SK-N-DZ (cell line): ENCODE measurements at places on chromosomes 1 and 21.

GRCh38 chr1:229192853-229193252 lies 78.1 kb upstream of the RAB4A start:
- no peak for DNase-seq

GRCh38 chr1:30984991-30985503 lies 76.5 kb upstream of the SDC3 start:
- DNase-seq, result no peak

DNA sequence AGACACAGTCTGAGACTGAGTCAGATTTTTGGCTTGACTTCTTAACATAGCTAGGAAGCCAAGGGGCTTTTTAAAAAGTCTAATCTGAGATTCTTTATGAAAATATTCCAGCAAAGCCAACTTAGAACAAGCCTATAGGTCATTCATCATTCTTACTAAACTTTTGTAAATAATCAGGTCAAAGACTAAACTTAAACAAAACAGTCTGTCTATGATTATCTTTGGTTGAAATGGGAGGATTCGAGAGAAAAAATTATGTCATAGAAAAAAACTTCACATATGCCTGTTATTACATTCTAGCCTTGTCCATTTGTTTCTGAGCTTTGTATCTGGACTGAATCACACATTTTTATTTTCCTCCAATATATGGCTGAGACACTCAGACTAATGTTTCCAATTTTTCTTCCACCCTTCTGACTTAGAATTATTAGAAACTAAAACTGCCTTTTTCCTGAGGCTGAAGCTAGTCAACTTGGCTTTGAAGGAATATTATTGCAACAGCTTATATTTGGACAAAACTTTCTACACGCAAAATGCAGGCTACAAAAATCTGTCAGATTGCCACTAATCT lies 83.3 kb downstream of the ETS2 start:
- DNase-seq, result no peak

GRCh38 chr1:227318016-227318852 lies at the start of gene CDC42BPA:
Gene CDC42BPA, minus strand, starts transcription at chr1:227318492. Its CDS starts 1,310 bp downstream, at chr1:227317182.
- peak; percentile 84 for DNase-seq

- no peak for DNase-seq
Observed at GRCh38 chr1:178371933-178372388, 124.8 kb downstream of the CLEC20A start.

- DNase-seq, result no peak
Observed at GRCh38 chr1:228342627-228343190, 63.9 kb downstream of the TRIM11 start.

GRCh38 chr1:18575620-18576019 lies 55.0 kb upstream of the PAX7 start:
- peak; percentile 60 for DNase-seq

DNA sequence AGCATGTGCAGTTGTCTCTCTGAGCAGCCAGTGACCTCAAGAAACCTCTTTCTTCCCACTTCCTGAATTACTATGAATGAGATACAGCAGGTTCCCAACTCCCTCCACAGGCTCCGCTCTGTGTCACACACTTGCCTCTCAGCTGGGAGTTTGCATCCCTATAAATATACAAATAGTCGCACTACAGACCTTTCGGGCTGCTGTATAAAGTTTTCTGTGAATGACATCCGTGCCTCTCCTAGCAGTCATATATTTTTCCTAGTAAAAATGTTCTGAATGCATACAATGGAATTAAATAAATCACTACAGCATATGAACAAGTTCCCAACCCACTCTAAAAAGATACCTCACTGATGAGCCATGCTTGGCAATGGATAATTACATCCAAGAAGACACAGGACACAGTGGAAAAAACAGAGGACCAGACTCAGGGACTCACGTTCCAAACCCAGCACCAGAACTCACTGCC lies 66.8 kb downstream of the CAPZB start:
- DNase-seq, result no peak

- no peak for DNase-seq
Observed at GRCh38 chr1:3689138-3689750, 36.9 kb downstream of the TP73 start.

DNA sequence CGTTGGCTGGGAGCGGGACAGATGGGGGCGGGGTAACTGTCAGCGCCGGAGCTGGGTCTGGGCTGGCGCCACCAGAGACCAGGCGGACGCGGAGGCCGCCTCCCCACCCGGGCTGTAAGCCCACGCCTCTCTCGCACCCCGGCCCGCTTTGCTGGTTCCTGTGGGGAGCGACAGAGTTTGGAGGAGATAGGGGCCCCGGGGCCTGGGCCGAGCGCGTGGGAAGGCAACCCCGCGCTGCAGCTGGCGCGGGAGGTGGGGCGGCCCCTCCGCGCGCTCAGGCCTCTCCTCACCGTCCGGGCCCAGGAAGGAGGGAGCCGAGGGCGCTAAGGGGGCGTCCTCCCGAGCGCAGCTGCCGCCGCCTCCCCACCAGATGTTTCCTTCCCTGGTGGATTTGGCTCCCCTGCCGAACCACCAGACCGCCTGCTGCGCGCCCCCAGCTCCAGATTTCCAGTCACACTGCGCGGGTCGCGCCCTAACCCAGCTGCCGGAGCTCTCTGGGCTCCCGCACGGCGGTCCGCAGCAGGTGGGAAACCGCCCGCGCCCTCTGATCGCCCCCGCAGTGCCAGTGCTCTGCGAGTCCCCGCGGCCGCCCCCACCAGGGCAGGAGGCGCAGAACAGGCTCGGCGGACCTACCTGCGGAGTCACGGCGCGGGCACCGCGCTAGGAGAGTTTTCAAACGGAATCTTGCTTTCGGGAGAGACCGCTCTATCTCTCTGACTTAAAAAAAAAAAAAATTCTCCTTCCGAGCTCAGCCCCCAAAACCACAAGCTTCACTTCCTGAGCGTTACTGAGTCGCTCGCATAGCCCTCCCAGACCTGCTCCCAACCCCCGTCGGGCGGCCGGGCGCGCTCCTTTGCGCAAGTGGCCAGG lies 1.1 kb downstream of the GFI1 start:
- no peak for DNase-seq

- no peak for DNase-seq
Observed at GRCh38 chr1:223738465-223739365, 26.4 kb downstream of the CAPN2 start.

- DNase-seq, result no peak
Observed at GRCh38 chr1:228147151-228147693, 2.5 kb upstream of the GJC2 start.

- no peak for DNase-seq
Observed at GRCh38 chr21:25513810-25514209, 93.5 kb downstream of the MRPL39 start.

GRCh38 chr1:27161594-27161993 lies 6.7 kb upstream of the SLC9A1 start:
- no peak for DNase-seq

DNA sequence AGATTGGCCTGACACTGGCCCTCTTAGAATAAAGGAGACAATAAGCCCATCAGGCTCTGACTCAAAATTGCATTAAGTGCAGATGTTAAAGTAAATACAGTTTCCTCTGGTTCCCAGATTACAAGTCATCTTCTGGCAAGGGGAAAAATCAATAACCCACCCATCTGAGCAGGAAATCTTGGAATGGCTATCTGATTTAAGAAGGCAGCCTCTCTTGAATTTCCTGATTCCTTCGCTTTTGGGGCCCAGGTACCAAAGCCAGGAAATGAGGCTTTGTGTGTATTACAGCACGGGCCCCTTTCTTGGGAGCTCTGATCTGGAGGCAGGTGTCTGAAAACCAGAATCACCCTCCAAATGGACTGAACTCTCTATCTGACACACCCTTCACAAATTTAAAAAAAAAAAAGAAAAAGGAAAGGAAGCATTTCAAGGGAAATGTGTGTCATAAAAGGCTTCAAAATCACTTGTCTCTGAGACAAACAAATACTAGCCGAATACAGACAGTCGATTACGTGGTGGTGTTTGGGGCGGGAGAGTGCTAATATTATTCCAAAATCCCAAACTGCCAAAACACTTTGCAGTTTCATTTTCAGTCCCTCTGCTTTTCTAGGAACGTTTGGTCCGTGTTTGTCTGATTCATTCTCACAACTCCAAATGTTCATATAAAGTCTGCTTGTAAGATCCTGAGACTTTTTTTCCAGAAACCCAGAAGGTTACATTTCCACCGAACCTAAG lies 240.9 kb upstream of the CAMK1G start:
- DNase-seq, result peak; percentile 25

GRCh38 chr1:77688939-77689338 lies 6.5 kb upstream of the ZZZ3 start:
- DNase-seq, result no peak

DNA sequence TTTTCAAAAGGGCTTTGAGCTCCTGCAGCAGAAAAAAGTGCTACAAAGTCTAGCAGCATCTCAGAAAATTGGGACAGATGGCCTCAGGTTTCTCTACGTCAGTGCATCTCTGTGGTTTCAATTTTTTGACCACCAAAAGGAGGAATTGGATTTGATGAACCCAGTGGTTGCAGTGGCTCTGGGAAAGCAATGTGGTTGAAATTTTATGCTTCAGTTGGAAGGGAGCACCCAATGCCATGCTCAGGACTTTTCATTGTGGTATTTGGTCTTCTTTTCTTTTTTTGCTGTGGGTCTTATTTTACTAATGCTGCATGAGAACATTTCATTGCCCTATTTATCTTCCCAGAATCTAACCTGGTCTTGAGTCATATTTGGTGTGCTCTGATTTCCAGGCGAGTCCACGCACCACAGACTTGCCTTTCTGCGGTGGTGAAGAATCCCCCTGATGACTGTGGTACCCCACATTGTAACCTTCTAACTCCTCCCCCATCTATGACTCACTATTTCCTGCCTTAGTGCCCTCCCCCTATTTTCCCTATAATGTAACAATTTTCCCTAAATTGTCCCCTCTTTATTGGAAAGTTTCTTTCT lies 56.7 kb downstream of the S1PR1 start:
- DNase-seq, result no peak

GRCh38 chr1:54800041-54800898 lies 853 bp downstream of the TTC22 start:
- DNase-seq, result no peak

GRCh38 chr1:107936498-107937481 lies 28.2 kb downstream of the VAV3 start:
- no peak for DNase-seq

DNA sequence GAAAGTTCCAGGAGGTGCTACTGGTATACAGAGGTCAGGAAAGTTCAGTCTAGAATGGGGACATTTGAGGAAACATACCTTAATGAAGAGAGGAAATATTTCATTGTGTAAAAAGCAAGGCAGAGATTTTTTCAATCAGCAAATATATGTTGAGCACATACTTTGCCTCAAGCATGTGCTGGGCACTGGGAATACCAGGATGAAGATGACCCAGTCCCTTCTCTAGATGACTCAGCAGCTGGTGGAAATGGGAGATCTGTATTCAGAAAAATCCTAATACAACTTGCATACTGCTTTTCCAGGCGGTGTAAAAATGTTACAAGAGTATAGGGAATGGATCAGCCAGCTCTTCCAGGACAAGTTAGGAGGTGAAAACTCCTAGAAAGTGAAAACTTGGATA lies 229.3 kb downstream of the FGGY start:
- no peak for DNase-seq

GRCh38 chr1:113007706-113008364 lies 51.8 kb upstream of the SLC16A1 start:
- DNase-seq, result no peak

GRCh38 chr1:212696721-212697331 lies 2.8 kb downstream of the BATF3 start:
- DNase-seq, result no peak

DNA sequence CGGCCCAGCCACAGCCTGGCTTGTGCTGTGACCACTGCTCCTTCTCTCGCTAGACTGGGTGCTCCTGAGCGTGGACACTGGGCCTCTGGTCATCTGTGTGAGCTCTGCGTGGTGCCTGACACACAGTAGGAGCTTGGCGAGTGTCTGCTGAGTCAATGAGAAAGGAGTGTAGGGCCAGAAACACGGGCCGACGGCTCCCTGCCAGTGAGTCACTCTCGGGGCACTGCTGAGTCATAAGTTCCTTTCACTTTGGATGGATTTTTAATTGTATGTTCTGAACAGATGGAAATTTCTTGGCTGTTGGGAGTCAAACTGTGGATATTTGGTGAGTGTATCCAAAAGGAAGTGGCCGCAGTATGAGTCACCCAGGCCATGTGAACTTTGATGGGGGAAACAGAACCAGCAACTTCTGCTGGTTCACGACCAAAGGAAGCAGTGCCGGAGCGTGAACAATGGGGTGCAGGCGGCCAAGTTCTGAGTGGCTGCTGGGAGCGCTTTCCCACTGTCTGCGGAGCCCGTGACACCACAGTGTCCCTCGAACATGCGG lies 41.0 kb upstream of the COL18A1 start:
- no peak for DNase-seq

GRCh38 chr1:163036671-163037070 lies 32.5 kb upstream of the RGS4 start:
- no peak for DNase-seq

- no peak for DNase-seq
Observed at GRCh38 chr21:15841856-15842564, 112.2 kb downstream of the USP25 start.

DNA sequence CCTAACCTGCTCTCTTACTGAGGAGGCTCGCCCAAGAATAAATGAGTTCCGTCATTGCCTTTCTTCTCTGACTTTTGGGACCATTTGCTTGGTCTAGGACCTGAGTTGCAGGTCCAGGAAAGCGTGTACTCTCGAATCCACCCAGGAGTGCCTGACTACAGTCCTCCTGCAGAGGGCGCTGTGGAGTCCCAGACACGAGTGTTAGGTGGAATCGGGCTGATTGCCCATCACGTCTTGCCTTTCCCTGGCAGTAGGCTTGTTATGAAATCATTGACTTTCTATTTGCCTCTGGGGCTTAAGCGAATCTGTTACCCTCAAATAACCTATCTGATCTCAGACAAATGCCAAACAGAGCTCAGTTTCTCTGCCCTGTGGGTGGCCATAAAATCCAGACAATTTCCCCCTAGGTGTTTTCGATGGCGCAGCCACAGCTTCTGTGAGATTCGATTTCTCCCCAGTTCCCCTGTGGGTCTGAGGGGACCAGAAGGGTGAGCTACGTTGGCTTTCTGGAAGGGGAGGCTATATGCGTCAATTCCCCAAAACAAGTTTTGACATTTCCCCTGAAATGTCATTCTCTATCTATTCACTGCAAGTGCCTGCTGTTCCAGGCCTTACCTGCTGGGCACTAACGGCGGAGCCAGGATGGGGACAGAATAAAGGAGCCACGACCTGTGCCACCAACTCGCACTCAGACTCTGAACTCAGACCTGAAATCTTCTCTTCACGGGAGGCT lies at the start of gene IL20:
Gene IL20 (plus strand): TSS at position 685 of the 733 bp plus-strand sequence. CDS start 230 bp downstream, outside the sequence.
- DNase-seq, result peak; percentile 4

DNA sequence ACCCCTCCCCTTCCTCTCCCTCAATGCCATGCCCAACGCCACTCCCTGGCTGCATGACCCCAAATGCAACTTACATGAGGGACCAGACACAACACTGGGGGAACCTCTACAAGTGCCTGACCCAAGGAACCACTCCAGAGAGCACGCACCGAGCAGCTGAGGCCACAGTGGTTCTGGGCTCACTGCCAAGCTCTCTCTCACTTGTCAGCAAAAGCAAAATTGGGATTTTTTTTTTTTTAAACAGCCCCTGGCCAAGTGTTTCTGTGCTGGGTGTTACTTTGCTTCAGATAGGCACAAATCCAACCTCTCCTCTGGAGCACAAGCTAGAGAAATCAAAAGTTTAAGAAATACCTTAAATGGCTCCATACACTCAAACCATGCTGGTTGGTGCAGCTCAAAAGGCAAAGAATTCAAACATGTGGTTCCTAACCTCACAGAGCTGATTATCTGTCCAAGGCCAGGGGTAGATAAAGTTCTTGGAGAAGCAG lies 363.0 kb downstream of the SETD4 start:
- no peak for DNase-seq
